ENCODE measurements at places on chromosomes 4 and X.

DNA sequence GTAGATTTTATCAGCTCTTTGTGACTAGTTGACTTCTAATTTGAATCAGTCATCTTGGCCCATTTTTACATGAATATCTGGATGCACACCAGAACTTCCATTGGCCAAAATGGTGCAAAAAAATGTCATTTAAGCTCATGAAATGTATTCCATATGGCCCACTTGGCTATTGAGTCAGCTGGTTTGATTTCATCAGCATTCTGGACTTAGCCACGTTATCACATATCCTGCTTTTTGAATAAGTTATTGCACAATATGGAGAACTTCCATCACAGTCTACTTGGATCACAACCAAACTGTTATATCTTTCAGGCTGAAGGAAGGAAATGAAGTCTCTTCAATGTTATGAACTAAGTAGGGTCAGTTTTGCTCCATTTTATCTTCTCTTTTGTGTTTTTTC, 640.6 kb downstream of the PCDH7 start:
- no peak for DNase-seq

GRCh38 chr4:100095729-100096595, 94.3 kb downstream of the DDIT4L start:
- DNase-seq = peak; percentile 57

- no peak for DNase-seq
Measured at GRCh38 chr4:10971800-10972401, 287.3 kb upstream of the CLNK start.

GRCh38 chr4:183059797-183060196, 39.3 kb upstream of the WWC2 start:
- no peak for DNase-seq

GRCh38 chr4:53273726-53274125, 92.1 kb downstream of the SCFD2 start:
- no peak for DNase-seq

- no peak for DNase-seq
Measured at GRCh38 chr4:151688003-151688784, 72.6 kb downstream of the GATB start.

DNA sequence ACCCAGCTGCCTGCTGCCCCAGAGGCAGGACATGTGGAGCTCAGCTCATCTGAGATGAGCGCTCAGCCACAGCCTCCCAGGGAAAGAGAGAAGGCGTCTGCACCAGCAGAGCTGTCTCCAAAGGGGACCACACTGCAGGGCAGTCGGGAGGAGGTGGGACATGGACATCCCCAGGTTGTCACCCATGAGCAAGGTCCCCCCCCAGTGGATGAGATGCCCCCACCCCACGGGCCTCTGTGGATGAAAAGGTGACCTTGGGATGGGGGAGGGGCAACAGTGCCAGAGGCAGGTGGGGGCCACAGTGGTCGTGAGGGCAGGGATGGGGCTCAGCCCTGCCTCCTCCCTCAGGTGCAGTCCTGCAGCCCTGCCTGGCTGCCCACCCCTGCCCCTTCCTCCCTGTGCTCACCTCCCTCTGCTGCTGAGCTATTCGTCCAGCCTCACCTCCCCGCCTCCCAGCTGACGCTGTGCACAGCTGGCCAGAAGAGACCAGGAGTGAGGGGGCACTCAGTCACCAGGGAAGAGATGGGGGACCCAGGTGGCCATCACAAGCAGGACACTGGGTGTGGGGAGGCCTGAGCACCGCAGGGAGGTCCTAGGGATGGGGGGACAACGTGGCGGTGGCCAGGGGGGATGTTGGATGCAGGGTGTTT, 9.3 kb downstream of the NKX1-1 start:
- DNase-seq = no peak

DNA sequence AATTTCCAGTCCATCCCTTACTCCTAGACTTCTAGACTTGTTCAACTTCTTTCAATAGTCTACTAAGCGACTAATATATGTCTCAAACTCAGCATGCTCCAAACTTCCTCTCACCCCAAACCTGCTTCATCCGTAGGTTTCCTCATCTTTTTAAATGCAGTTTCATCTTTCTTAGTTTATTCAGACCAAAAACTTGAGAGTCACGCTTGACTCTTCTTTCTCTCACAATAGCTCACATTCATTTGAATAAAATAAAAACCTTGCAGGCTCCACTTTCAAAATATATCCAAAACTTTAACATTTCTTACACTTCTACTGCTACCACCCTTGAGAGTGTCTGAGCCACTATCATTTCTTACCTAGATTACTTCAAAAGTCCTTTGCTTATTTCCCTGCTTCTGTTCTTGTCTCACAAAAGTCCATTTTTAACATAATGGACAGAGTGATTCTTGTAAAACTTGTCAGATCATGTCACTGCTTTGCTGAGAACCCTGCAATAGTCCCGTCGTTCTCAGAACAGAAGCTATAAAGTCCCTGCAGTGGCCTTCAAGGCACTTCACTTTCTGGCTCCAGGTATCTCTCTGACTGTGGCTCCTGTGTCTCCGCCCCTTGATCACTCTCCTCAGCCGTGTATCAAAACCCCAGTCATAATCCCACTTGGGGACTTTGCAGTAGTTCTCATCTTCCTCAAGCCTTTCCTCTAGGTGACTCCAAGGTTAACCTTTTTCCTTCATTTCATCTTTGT, 167.6 kb downstream of the ARHGAP24 start:
- no peak for DNase-seq

- no peak for DNase-seq
Measured at GRCh38 chr4:128802680-128803628, 6.5 kb upstream of the JADE1 start.

DNA sequence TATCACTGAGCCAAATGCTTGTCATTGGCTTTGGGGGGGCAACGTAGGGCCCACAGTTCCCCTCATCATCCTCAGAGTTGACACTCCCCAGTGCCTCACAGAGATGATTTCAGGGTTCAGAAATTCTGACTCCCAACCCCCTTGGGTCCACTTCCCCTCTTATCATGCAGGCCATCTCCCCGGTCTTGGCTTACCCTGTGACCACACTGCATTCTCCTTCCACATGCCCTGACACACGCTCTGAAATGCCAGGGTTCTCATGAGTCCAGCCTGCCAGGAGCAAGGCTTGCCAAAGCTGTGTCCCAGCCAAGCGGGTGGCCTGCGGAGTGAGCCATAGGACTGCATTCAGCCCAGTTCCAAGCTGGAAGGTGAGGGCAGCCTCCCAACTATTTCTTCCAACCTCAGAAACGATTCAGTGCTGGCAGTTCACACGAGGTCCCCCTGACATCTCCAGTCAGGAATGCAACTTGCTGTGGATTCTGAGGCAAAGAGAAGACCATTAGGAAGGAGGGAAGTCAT, 101.2 kb downstream of the SMIM20 start:
- DNase-seq = peak; percentile 42

DNA sequence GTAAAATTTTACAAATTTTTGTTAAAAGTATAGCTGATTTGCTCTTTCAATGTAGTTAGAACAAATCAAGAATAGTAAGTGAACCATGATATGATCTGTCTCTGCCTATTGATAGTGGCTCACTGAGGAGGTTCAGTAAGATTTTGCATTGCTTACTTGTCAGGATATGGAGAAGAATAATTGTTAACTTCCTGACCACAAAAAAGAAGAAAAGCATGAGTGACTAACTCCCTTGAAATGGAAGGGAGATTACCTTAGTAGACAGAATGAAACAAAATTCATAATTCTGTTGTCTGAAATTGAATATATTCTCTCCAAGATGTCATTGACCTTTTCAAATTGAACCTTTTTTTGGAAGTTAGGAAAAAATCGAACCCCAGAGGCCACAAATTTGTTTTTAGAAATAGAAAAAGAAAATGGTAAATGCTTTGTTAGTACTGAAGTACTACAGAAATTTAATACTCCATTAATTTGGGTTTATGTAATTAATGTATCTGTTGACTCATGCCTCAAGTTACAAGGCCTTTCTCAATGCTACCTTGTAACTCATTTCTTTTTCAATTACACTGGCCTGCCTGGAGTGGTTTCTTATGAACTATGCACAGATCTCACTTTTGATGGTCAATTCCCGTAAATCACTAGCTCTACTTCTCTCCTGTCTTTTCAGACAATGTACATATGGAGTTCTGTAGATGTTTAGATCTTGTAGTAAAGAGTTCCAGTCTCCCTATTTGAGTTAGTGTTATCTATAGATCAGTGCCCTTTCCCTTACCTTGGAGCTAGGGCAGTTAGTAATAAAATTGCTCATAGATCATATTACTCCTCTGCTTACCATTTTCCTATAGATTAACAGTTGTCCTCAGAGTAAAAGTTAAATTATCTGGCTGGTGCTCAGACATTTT, 139.3 kb downstream of the TLL1 start:
- no peak for DNase-seq

DNA sequence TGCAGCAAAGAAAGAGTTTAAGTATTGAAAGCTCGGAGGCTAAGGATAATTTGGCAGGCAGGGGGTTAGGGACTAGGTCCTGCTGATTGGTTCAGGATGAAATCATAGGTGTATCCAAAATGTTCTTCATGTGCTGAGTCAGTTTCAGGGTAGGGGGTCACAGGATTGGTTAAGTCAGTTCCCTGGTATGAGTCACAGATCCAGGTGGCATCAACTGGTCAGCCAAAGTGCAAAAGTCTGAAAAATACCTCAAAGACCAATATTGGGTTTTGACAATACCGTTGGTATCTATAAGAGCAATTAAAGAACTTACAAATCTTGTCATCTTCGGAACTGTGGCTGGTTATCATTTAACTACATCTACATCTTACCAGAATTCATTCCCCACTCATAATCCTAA, 25.6 kb upstream of the PRDM8 start:
- no peak for DNase-seq

DNA sequence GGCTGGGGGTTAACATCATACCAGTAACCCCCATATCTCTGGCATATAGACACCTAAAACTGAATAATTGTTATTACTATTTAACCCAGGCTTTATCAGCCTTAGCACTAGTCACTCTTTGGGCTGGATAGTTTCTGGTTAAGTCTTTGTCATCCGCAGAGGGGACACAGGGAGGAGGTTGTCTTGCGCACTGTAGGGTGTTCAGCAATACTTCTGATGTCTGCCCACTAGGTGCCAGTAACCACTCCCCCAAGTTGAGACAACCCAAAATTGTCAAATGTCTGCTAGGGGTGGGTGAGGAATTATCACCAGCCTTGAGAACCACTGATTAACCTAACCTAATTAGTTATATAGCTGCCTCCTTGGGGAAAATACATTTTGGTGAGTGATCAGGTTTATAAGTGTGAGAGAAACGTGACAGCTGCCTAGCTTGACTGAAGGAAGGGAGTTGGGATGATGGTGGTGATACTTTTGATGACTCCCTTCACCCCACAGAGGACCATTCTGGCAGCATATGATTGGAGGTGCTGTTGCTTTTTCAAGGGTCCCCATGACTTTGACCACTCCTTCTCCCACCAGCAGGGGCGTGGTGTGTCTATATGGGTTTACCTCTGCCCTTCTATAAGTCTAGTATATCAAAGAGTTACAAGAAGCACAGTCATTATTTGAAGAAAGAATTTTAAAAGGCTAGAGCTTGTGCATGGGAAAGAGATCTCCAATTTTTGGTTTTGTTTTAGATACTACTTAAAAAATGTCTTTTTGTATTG, 140.9 kb downstream of the STIM2 start:
- DNase-seq = no peak

DNA sequence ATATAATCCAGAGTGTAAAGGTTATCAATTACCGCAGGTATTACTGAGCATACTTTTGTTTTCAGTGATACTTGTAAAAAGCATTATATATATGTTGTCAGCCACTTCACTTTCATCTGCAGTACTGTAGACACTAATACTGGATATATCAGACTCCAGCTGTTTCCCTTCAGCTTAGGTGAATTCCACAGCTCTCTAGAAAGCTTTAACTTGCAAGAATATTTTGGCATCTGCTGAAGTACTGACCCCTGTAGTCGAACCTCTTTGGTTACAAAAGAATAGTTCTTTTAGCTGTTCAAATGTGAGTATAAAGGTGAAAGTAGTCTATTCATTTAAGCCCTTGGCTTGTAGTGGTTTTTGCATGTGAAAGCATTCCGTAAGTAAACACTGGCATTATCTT, 1222.7 kb upstream of the TENM3 start:
- DNase-seq = no peak

- no peak for DNase-seq
Measured at GRCh38 chr4:177401658-177402273, 40.5 kb downstream of the AGA start.

DNA sequence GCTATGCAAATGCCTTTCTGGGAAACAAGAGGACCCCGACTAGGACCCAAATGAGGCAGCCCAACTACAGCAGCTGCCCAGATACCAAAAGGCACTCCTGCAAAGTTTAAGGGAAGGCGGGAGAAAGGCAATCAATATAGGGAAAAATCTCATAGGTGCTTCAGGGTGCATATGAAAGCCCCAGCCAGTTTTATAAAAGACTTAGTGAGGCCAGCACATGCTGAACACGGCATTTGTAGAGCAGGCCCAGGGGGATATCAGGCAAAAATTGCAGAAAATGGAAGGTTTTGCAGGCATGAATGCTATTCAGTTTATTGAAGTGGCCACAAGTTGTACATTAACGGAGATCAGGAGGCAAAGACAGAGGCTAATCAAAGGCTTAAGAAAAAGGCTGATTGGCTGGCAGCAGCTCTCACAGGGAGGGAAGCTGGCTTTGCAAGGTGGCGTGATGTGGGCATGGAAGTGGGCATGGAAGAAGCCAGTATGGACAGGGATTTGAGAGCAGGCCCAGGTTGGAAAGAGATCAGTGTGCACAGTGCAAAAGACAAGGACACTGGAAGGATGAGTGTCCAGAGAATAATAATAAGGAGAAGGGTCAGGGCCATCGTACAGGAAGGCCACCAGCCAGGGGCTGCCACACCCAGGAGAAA, 37.7 kb upstream of the UGT2B7 start:
- DNase-seq = peak; percentile 58

DNA sequence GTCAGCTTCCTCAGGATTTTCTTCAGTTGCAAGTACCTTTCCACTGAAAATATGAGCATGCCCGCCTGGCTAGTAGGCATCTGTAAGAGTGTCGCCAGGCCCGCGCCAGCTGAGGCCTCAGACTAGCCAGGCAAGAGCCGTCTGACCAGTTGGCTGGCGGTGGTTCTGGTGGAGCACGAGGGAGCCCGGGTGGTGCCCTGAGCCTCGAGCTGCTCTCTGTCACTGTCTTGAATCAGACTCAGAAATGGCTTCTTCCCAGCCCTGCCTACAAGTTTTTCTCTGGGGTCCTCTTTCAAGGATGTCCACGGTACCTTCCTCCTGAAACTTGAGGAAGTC, 11.9 kb downstream of the GRPEL1 start:
- no peak for DNase-seq

DNA sequence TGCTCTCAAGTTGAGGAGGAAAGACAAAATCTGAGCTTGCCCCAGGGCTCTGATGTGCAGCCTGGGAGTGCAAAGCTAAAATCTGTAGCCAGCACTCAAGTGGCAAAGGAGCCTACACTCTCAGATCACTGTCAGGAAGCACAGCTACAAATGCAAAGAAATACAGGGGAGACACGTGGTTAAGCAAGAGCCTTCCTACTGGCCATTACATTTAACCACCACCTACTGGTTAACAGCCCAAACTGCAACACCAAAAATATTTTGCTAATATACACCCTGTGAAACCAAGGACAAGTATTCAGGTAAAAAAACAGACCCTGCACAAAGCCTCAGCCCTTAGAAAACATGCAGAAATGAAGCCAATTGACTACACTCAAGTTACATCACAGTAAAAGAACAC, 170.4 kb upstream of the FGF16 start:
- DNase-seq = no peak

GRCh38 chr4:2484185-2484584, 15.3 kb downstream of the RNF4 start:
- no peak for DNase-seq

- DNase-seq = no peak
Measured at GRCh38 chrX:71533516-71533850, 579 bp downstream of the OGT start.

- no peak for DNase-seq
Measured at GRCh38 chrX:153794897-153795816, 689 bp downstream of the SSR4 start.

All from mucosa of gallbladder (tissue), 1 donor.